ENCODE measurements at places on chromosomes 1 and 21.
A peak's percentile ranks its signal among the peaks of the same experiment; 100 is the strongest.

DNA sequence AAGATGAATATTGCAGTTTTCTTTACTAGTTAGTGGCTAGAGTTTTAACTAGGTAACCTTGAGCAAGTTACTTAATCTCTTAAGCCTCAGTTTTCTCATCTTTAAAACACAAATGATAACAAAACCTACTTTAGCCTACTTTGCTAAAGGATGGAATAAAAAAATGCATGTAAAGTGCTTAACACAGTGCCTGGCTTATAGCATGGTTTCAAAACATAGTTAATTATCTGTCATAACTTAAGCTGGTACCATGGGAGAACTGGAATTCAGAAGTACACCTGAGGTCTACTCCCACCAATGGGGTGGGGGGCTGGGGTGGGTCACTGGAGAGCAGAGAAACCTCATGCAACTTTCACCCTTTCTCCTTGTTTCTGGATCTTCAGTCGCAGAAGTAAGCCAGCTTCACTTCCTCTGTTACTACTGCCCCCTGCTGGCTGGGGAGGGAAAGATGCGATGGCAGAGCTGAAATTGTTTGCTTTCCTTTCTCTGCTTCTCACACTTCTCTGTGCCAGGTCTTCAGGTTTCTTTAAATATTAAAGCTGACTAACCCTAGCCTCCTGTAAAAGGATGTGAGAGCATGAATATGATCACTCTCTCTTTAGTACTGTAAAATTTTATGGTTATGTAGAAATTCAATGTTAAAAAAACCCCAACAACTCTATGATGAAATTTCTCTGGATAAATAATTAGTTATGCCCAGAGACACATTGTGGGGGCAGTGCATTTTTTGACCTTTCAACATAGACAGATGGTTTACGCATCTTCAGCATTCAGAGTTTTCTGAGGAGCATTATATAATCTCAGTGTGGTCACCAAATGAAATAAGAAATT lies 324.2 kb downstream of the HLX start:
- peak; percentile 54 for DNase-seq

- DNase-seq: no peak
Measured at GRCh38 chr1:42335809-42336518, 929 bp upstream of the FOXJ3 start.

DNA sequence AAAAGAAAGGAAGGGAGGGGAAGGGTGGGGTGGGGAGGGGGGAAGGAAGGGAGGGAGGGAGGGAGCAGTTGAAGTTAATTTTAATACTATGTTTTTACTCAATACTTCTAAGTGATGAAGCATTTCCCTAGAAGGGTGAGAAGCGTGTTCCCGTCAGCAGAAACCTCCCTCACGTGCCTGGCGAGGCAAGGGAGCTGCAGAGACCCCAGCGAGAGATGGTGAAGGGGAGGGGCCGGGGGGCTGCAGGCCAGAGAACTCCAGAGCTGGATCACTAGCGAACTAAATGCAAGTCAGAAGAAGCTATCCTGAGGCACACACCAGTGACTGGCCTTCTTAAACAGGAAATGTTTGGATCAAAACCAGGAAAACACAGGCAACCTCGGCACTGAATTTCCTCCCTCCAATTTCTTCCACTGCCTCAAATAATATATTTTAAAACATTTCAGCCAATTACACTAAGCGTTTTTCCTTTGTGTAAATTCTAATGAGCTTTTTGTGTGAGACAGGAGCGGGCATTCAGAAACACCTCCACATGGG lies 18.0 kb downstream of the WDR4 start:
- DNase-seq: no peak

GRCh38 chr1:53047737-53048736 lies 14.0 kb upstream of the PODN start:
- no peak for DNase-seq

- no peak for DNase-seq
Measured at GRCh38 chr1:29371332-29371731, 135.0 kb downstream of the PTPRU start.
